ENCODE measurements at places on chromosomes 16 and 17.

- no peak for DNase-seq
Observed at GRCh38 chr17:40224718-40225550, 5.8 kb downstream of the WIPF2 start.

DNA sequence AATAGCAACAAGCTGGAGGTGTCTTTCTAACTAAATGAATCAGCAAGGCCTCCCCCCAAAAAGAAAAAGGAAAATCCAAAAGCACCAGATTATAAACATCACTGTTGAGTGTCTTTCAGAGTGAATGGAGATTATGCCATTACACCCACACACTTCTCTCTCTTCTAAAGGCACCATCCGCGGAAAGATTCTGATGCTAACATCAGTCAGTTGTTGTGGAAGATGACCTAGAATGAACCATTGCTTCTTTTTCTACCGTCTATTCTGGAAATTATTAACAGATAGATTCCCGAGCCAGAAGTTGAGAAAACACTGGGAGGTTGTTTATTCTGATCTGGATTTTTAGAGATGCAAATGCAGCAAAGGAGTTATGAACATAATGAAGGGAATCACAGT lies 60.9 kb upstream of the FAM20A start:
- no peak for DNase-seq

GRCh38 chr17:27995554-27995953 lies 46.9 kb upstream of the NLK start:
- DNase-seq: no peak

- DNase-seq: no peak
Observed at GRCh38 chr16:48444574-48444973, 59.4 kb upstream of the SIAH1 start.

GRCh38 chr17:42429726-42430447 lies 6.8 kb upstream of the CAVIN1 start:
- DNase-seq: no peak
